ENCODE measurements at places on chromosomes 1 and 21.

- no peak for DNase-seq
Measured at GRCh38 chr1:232715154-232715553, 85.2 kb upstream of the SIPA1L2 start.

DNA sequence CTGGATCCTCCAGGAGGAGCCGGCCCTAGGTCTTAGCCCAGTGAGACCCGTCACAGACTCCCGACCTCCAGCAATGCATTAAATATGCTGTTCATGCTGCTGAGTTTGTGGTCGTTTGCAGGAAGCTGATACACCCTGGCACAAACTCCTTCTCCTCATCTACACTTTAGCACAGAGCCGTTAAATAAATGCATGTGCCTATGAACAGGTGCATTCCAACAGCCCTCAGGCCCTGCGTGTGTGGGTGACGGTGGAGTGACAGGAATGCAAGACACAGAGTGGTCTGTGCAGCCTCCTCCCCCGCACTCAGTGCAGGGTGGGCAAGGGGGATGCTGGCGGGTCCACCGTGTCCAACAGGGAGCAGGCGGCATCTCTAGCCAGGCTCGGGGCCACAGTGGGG lies 106.6 kb upstream of the TMPRSS2 start:
- no peak for DNase-seq

DNA sequence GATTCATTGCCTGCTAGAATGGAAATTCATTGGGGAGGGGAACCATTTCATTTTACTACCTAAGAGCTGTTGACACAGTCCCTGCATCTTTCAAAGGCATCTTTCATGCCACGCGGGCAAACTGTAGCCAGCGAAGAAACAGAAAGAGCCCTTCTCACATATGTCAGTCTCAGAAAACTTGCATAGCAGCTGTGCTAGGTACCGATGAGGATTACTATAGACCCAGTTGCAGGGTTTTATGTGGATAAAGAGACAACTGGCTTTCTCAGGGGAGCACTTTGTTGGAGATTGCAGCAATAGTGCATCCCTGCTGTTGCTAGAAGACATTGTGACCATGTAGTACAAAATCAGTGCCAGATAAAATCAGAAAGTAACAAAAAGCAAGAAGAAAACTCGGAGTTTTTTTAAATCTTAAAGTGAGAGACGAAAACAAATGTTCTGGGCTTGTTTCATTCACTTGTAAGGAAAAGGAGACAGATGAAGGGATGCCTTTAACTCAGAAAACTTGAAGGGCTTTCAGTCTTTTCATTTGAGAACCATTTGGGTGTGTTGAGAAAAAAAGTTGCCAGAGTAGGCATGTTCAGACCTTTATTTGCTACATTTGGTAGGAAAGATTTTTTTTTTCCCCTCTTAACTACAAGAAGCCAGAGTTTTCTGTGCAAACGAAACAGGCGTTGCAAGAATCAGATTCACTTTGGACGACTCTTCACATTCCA lies 804.1 kb downstream of the USP25 start:
- no peak for DNase-seq

DNA sequence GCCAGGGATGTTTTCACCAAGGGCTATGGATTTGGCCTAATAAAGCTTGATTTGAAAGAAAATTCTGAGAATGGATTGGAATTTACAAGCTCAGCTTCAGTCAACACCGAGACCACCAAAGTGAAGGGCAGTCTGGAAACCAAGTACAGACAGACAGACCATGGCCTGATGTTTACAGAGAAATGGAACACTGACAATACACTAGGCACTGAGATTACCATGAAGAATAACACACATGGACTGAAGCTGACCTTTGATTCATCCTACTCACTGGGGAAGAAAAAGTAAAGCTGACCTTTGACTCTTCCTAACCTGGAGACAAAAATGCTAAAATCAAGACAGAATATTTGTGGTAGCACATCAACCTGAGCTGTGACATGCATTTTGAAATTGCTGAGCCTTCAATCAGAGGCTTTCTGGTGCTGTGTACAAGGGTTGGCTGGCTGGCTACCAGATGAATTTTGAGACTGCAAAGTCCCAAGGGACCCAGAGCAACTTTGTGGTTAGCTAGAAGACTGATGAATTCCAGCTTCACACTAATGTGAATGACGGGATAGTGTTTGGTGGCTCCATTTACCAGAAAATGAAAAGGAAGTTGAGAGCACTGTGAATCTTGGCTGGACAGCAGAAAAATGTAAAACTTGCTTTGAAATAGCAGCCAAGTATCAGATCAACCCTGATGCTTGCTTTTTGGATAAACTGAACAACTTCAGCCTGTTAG lies 190.4 kb upstream of the KCTD3 start:
- no peak for DNase-seq

DNA sequence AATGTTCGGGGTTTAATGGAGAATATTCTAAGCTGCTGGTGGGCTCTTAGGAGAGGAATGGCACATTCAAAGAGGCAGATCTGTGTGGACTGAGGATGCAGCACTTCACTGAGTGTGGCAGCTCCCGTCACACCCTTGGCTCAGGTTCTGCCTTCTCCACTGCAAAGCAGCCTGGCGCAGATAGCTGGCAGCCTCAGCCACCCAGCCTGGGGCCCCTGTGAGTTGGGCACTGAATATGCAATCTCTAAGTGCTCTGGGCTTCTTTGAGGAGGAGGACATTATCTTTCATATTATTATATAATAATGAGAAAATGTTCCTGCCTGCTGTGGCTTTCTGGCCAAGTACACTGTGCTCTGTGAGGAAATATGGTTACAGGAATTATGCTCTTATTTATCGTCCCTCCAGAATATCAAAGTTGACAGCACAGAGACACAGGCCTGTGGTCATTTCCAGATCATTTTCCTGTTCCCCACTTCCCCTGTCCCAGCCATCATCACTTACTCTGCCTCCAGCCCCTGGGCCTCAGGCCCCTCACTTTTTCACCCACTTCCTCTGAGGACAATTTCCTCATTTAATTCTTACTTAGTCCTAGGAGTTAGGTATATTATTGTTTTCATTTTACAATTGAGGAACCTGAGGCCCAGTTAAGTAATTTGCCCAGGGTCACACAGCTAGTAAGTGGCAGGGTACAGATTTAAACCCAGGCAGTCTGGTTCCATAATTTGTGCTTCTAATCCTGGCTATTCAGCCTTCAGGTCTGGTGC lies 53.6 kb downstream of the MAB21L3 start:
- DNase-seq, result no peak

- no peak for DNase-seq
Measured at GRCh38 chr1:101407505-101408211, 170.8 kb downstream of the S1PR1 start.

DNA sequence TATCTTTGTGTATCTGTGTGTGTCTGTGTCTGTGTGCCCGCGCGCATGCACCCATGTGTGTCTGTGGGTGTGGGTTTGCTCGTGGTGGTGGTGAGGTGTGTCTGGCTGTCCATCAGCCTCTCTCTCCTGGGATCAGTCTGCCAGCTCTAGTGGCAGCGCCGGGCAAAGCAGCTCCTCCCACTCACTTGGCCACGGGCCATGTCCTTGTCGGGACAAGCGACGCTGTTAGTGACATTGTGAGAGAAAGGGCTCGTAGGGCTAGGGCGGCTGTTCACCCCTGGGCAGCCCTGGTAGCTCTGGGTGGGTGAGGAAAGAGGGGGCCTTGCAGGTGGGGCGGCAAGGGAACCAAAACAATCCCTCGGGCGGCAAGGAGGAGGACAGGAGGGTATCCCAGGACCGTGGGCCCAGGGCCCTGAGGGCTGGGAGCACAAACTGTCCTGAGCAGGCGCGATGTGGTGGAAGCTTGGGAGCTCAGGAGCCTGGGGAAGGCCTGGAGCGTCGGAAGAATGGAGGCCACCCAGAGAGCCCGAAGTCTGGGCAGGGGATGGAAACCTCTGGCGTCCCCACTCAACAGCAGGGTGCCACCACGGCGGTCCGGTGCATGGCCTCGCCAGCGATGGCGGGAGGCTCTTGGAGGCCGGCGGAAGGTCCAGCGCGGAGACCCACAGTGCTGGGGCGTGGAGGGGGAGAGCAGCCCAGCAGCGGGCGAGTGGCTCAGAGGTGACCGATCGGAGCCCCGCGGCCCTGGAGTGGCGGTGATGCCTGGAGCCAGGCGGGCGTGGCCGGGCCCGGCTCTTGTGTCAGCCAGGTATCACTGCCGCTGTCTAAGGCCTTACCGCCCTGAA lies 140.5 kb downstream of the LIPI start:
- DNase-seq, result no peak
